ENCODE measurements at places on chromosomes 2 and 18.

DNA sequence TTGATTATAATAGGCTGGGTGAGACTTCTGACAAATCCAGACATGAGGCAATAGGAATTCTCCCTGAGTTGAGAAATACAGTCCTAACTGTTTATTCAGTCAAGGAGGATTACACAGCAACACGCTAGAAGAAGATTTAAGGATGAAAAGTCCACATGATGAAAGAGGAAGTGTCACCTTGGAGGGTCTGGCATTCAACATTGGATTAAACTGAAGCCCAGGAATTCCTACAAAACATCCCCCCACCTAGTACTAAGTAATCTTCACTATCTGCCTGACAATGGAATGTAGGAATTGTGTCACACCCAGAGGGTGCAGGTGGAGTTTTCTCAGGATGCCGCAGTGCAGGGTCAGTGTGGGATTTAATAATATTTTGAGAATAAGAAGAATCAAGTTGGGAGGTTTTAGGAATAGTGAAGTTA lies 142.4 kb downstream of the SOCS6 start:
- DNase-seq = no peak

DNA sequence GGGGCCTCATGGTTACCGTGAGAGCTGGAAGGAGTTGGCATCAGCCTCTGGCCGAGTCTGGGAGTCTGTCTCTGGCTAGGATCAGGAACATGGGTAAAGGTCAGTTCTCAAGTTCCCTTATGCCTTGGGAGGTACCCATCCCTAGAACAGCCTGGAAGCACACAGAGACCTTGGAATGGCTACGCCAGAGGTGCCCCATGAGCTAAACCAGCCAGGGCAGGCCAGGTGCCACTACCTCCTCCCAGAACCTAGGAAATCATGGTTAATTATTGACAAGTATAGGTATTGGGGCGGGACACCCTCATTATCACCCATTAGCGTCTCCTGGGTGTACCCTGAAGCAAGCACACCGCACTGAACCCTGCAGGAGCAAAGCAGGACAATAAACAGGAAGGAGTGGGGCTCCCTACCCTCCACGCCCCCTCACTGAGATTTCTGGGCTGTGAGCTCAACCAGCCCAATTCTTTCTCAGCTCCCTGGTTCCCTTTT lies 3.0 kb upstream of the ASPRV1 start:
- no peak for DNase-seq

DNA sequence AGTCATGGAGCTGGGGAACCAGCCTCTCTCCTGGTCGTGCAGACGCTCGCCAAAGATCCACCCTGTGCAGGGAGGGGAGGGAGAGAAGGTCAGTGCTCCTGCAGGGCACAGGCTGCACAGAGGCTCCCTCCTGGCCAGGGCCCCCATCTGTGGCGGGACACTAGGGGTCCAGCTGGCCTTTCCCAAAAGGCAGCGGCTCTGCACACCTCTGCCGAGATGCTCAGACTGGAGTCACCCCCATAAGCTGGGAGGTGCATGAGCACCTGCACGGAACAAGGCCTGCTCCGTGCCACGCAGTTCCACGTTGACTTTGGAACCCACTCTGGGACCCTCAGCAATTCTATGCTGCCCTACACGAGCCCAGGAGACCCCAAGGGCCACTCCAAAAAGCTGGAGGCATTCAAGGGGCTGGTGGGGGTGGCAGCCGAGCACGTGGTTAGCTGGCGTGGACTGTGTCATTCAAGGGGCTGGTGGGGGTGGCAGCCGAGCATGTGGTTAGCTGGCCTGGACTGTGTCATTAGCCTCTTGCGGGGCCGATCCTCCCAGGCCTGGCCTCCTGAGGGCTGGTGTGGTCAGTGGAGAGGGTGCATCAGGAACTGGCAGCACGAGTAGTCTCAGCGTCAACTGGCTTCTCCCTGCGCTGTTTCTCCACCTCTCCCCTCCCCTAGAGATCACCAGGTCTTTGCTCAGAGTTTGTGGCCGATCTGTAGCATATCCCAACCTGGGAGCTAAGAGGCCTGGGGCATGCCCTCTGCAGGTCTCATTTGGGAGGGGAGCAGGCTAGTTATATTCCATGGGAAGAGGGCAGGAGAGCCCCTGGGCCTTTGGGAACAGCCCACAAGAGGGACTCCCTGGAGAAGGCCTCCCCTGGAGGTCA lies 9.8 kb downstream of the SNORC start:
- no peak for DNase-seq

GRCh38 chr2:8413589-8414135 lies 268.2 kb upstream of the ID2 start:
- no peak for DNase-seq

- DNase-seq = peak; percentile 47
Observed at GRCh38 chr2:7744827-7745226, 827.6 kb downstream of the RNF144A start.

DNA sequence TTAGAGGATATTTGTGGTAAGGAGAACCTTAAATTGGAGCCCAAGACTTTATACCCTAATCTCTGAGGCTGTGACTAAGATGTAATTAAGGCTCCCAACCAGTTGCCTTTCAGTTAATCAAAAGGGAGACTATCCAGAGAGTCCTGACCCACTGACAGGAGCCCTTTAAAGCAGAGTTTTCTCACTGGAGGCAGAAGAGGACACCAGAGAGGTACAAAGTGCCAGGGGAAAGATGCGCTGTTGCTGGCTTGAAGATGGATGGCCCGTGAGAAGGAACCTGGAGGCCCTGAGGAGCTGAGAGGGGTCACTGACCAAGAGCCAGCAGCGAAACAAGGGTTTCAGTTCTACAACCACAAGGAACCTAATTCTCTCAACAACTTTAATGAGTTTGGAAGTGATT lies 137.3 kb downstream of the TMEM131 start:
- DNase-seq = no peak

DNA sequence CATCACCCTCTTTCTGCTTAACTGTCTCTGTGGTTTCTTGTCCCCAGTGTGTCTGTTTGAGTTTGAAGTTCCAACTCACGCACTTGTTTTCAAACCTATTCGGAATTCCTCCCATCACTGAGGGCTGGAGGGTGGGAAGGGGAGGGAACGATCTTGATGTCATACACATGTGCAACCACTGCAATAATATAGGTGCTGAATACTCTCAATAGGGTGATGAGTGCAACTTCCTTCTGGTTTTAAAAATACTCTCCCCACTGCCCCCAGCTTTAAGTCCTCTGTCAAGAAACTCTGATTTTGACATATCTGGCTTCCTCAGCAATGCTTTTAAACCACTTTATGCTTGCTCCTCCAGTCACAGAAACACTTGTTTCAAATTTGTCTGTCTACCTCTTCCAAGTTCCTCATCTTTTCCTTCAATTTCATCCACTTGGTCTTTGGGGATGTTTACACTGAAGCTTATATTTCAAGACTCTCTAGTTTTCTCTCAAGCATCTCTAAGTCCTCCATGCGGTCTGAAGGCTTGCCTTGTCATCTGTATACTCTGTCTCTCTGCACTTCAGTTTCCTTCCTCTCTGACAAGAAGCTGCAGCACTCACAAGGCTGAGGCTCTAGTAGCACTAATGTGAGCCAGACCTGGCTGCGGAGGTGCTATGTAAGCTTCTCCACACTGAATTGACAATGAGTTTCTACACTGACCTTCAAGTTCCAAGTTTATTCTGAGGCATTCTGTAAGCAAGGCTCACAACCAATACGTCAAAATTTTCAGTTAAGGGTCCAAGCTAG lies 422.3 kb downstream of the ZEB2 start:
- DNase-seq = no peak

DNA sequence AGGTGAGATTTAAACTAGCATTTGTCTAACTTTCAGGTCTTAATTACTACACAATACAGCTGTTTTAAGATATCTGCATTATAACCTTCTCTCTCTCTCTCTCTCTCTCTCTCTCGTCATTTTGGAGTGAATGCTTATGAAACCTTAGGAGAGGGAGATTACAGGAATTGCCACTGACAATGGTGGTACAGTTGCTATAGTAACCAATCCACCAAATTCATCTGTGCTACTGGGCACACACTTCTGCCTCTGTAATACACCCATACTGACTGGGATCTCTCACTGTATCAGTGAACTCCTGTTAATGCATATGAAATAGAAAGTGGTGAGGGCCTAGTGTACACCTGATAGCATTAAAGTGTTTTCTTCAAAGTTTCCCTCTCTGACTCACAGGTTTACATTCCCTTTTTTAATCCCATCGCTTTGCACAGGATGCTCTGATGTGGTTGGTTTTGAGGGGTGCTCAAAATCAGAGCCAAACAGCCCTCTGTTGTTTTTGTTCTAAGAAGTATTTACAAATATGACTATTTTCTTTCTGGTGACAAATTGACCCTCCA lies 13.1 kb downstream of the KLHL14 start:
- DNase-seq = no peak
